ENCODE measurements at places on chromosomes 16 and 17.

GRCh38 chr17:49935526-49936210, 33.3 kb upstream of the DLX4 start:
- no peak for DNase-seq

GRCh38 chr17:18226284-18226945, 980 bp downstream of the LLGL1 start:
- no peak for DNase-seq

DNA sequence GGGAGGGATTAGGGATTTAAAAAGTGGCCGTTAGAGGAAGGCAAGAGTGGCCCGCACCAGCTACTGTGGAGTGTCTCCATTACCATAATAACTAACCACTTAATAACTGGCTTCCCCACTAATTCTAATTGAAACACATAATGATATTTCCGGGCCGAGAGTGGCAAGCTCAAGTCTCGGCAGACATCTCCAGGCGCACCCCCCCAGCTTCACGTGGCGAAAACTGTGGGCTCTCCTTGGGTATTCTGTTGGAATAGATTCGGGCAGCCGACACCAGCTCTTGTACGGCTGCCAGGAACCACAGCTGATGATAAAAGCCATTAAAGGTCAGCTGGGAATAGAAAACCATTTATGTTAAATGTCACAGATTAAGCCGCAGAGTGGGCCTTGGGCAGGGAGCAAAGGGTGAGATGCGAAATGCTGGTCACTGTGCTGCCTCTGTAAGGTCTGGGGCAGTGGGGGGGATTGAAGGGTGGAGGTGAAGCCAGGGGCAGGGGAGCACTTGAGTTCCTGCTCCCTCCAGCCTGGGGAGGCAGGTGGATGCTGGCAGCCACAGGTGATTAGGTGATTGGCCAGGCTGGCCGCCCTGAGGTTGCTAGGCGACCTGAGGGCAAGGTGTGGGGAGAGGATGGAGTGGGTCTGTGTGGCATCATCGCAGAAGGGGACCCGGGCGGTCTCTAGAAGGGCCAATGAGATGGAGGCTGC, 115.6 kb upstream of the SDK2 start:
- DNase-seq, result no peak

GRCh38 chr17:8253801-8254200, 4.7 kb downstream of the PFAS start:
- no peak for DNase-seq

DNA sequence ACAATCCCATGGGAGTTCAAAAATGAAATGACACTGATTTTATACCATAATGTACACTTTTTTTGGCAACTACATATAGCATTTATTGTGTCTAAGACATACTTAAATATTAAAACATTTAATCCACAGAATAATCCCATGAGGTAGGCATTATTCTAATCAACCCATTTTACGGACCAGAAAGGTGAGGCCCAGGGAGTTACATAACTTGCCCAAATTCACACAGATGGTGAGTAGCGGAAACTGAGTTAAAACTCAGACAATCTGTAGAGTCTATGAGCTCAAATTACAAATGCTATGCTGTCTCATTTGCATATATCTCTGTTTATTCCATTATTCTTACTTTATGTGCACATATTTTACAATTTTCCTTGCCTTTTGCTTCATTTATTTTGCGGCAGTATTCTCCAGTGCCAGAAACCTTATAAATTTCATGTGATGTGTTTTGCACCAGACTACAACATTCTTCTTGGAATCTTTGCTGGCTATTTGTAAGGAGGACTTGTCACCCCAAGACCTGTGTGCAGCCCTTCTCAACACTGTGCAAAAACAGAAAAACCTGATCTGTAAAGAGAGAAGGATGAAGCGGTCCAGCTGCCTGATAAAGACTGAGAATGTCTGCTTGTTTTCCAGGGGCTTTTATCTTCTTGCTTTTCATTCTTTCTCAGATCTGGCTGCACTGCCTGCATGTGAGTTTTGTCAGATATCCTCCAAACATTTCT, 2.3 kb upstream of the ABCA9 start:
- no peak for DNase-seq

- no peak for DNase-seq
Measured at GRCh38 chr17:38628441-38628840, 22.7 kb upstream of the SRCIN1 start.

DNA sequence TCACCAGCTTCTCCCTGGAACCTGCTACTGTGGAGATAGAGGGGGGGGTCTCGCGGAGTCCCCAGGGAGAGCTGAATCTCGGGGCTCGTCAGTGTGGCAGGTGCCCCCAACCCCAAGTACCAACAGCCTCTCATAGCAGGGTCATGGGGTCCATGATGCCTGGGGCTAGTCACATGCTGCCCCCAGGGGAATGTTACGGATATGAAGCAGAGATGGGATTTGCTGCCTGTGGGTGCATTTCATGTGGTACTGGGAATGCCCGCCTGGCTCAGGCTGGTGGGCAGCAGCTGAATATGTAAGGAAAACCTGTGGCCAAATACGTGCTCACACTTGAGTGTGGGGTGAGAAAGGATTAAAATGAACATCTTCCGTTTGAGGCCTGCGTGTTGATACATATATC, 49.4 kb downstream of the MEAK7 start:
- no peak for DNase-seq

DNA sequence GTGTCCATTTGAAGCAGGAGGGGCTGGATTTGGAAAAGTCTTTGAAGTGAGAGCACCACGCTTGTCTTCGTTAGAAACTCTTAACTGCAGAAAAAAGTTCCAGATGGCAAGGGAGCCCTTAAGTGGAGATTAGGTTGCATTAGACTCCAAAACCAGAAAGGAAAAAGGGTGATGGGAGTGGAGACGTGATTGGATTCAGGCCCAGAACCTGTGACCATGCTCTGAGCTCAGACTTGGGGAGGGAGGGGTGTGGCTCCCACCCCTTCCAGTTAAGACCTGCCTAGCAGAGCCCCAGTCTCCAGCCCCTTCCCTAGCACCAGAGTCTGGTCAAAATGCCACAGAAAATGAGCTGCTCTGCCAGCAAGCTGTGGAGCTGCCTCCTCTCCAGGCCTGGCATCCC, 6.4 kb upstream of the LGALS9 start:
- DNase-seq, result no peak

- no peak for DNase-seq
Measured at GRCh38 chr16:30692396-30693064, 6.4 kb upstream of the SRCAP start.

GRCh38 chr16:72198771-72199201, 26.8 kb upstream of the PMFBP1 start:
- DNase-seq, result no peak

GRCh38 chr16:86669937-86670749, 91.8 kb downstream of the FOXL1 start:
- DNase-seq, result no peak

GRCh38 chr16:85541980-85542900, 70.9 kb upstream of the GSE1 start:
- DNase-seq, result no peak

GRCh38 chr16:34054969-34055368, 595.6 kb downstream of the TP53TG3F start:
- DNase-seq, result no peak

DNA sequence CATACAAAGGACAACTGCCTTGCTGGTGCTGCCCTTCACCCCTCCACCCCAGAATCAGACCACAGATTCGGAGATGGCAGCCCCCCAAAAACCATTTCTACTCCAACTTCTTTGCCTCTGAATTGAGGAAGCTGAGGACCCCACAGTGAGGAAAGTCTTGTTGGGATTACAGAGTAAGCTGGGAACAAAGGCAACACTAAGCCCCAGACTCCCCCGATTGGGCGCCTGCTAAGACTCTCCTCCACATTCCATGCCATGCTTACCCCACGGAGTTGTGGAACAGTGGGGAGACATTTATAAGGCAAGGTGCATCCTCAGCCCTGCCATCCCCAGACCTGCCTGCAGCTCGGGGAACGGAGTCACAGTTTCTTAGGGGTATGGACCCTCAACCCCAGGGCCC, 1.9 kb downstream of the GIT1 start:
- no peak for DNase-seq

GRCh38 chr16:11105038-11105903, 150.7 kb downstream of the SOCS1 start:
- DNase-seq, result no peak

DNA sequence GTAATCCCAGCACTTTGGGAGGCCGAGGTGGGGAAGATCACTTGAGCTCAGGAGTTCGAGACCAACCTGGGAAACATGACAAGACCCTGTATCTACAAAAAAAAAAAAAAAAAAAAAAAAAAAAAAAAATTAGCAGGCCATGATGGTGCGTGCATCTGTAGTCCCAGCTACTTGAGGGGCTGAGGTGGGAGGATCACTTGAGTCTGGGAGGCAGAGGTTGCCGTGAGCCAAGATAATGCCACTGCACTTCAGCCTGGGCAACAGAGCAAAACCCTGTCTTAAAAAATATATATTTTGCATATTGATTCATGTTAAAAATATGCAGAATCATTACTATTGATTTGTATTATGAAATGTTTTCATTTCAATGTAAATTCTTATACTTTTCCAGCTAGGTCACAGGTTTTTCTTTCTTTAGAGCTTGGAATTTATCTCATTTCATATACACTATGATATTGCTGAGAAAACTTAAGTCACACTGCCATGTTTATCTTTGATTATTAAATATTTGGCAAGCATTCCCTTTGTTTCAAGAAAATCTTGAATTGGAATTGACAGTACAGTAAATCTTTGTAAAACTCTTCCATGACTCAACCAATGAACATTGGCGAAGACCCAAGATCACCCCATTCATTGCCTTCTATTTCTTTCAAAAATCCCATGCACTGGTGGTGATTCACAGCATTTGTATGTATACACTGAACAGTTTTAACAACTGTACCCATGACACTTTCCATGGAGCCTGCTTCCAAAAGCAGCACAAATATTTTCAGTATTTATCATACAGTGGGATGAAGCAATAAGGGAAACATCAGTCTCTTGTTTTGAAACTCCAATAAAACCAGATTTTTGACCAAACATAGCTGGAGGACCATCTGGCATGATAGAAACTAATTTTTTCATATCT, 83.5 kb upstream of the TNRC6A start:
- peak; percentile 20 for DNase-seq

DNA sequence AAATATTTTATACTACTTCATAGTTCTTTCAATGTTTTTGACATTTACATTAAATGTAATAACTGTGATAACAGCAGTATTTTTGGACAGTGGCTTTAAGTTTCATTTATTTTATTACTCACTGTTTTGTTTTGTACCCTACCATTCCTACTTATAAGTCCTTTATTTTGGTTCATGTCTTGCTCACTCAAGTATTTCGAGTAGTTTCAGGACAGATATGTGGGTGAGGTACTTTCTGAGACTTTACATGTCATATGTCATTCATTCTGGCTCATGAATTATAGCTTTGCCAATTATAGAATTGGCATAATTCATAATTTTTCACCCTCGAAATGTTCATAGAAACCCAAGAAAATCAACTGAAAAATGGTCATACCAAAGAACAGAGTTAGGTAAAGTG, 44.4 kb downstream of the PIK3R5 start:
- DNase-seq, result no peak

DNA sequence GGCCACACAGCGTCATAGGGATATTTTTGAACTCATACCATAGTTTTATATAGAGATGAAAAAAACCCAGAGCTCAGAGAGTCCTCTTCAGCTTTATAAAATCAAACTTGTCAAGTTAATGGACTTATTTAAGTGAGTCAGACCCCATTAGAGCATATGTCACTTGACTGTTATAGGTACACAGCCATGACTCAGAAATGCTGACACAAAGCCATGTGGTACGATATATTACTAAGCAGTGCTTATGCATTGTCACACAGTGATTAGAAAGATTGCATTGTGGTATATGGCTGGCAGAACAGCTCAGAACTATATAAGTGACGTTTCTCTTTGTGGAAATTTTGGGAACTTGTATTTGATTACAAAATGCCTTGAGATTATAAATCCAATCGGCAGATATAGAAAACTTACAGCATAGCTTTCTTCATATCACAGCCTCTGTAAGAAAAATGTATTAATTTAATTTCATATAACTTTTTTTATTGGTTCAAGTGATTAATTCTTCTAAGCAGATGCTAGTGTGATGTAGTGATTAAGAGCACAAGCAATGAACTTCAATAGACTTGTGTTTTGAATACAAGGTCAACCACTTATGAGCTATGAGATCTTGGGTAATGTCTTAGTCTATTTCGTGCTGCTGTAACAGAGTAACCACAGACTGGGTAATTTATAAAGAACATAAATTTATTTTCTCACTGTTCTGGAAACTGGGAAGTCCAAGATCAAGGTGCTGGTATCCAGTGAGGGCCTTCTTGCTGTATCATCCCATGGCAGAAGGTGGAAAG, 25.8 kb upstream of the GINS3 start:
- no peak for DNase-seq

- DNase-seq, result no peak
Measured at GRCh38 chr17:62109924-62110323, 44.8 kb upstream of the MED13 start.

DNA sequence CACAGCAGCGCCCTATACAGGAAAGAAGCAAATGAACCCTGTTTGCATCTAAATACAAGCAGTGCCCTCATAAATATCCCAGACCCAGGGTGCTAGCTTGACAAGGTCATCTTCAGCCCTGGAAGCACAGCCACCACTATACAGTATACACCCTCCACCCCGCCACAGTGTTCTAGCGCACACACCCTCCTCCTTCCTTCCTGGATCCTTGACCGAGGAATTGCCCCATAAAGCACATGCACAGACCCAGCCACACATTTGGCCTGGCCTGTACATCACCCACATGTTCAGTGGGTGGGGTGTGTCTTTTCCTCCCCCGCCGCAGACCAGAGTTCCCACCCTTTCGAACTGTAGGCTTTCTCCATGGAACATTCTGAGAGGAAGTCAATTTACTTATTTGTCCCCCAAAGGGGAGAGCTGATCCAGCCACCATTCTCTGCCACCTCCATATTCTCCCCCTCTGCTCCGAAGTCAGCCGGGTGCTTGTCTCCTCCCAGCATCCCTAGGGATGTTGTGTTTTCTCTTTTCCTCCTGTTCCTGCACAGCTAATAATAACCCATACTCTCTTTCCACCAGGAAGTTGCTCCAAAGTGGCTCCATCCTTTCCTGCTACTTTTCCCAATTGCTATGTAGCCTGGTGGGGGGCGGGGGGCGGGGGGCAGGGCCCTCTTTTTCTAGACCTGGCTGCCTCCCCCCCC, 6.6 kb downstream of the ABI3 start:
- no peak for DNase-seq

GRCh38 chr16:2364638-2365210, 24.2 kb upstream of the ABCA3 start:
- no peak for DNase-seq

GRCh38 chr16:28042811-28043210, 20.7 kb downstream of the GSG1L start:
- DNase-seq, result no peak

GRCh38 chr17:2083613-2084035, 28.7 kb downstream of the HIC1 start:
- DNase-seq, result no peak

Data from 8988T (cell line).